ENCODE measurements at places on chromosomes 1 and 21. TPM values are rescaled to one million over a fixed set of nuclear protein-coding genes. Genes with fewer than 3 reads are reported as not detected.

UBXN10 gene
- total RNA-seq: 0.39 TPM

DNA sequence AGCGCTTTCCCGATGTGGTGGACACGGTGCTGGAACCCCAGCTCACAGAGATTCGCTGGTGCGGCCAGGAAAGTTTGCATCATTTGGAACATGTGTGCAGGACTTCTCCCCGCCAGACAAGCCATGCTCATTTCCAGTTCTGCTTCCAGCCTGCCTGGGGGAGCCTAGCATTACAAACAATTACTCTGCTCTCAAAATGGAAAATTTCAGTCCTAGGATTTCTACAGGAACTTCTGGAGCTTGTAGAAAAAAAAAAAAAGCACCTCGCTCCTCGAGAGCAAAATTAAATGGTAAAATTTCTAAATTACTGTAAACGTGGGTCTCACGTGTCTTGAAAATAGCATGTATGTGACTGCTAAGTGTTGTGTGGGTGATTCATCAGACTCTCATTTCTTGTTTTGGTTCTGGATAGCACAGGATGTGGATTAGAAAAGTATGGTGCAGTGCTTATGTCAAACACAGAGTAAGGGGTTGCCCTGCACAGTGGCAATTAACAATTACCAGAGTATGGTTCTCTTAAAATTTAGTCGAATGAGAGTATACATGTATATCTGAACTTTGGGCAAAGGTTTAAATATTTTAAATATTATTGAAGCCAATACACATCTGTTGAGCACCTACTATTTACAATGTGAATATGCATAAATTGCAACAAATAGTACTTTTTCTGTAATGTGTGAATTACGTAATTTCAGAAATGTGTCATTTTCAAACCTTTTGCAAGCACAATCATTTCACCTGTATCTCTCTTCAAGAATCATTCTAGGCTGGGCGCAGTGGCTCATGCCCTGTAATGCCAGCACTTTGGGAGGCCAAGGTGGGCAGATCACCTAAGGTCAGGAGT is 61.8 kb upstream of the PTGFRN start:
- no peak for DNase-seq

DNA sequence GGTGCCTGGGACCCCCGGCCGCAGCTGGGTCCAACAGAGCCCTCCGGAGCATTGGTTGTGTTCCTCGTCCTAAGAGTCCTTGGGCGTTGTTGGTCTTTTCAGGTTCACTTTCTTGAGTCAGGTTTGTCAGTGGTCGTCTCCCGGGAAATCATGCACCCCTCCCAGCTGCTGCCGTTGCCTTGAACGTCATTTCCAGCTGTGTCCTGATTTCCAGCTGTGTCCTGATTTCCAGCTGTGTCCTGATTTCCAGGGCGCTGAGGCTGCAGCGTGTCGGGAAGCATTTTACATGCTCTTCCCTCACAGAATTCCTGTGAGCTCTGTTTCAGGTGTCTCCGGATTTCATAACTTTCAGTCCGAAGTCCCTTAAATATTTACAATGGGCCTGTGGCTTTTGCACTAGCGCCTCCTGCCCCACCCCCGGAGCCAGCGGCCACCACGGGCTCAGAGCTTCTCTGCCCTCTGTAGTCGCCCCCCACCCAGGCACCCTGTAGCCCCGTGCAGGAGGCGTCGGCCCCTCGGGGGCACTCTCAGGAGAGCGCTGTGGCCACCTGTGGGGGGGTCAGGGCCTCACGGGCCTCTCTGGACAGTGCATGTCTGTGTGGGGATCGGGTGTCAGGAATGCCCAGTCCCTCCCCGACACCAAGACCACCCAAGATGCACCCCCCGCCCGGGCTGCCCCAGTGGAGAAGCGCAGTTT is 66.7 kb downstream of the COL18A1 start:
- no peak for DNase-seq

C4BPB gene
- total RNA-seq: 0.23 TPM

ANGPTL3 gene
- total RNA-seq: not detected

GRCh38 chr21:32257962-32258785 is 20.7 kb downstream of the MIS18A start:
- DNase-seq: no peak

DNA sequence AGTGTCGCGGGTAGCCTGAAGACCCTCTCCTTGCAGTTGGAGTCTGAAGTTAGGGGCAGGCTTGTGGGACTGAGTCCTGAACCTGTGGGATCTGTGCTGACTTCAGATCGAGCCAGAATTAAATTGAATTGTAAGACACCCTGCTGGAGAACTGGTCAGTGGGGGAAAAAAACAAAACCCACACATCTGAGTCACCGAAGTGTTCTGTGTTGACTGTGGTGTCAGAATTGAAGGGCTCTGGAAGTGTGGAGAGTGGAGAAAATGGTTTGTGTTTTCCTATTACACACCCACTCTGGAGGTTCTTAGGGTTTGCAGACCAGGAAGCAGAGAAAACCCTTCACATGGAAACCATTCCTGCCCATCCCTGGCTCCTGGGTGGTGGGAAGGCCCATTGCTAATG is 209.5 kb upstream of the GALNT2 start:
- no peak for DNase-seq

RAVER2 gene
- total RNA-seq: 0.55 TPM

AKNAD1 gene
- total RNA-seq: not detected

OR2L3 gene
- not detected for total RNA-seq

GRCh38 chr1:178189814-178190213 is 95.9 kb downstream of the RASAL2 start:
- no peak for DNase-seq

DNA sequence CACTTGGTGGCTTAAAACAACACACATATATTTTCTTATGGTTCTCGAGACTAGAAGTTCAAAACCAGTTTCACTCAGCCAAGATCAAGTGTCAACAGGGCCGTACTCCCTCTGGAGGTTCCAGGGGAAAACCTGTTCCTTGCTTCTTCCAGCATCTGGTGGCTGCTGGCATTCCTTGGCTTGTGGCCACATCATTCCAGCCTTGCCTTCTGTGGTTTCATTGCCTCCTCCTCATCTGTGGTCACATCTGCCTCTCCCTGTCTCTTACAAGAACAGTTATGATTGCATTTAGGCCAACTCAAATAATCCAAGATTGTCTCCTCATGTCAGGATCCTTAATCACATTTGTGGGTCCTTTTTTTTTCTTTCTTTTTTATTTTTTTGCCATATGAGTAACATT is 240.7 kb upstream of the HOOK1 start:
- no peak for DNase-seq

NEGR1 gene
- not detected for total RNA-seq

GRCh38 chr1:184791550-184791900 is 36.9 kb upstream of the EDEM3 start:
- no peak for DNase-seq

- DNase-seq: no peak
Measured at GRCh38 chr1:76035053-76035452, 39.5 kb upstream of the ST6GALNAC3 start.

DNA sequence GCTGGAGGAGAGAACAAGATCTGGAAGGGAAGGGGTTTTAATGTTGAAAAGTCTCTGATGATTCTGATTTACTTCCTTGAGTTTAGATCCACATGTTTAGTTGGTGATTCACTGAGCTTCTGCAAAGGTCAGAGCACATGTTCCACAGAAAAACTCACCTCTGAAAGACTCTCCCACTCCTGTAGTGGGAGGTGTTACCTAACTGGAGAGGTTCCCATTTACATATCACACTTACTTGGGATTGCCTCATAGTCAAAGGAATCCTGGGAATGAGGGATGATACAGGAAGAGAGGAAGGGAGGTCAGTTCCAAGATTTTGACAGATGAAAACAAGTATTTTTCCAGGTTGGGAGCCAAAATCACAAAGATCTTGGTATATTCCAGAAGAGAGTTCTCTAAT is 2.7 kb upstream of the NTNG1 start:
- no peak for DNase-seq

GRCh38 chr1:228271701-228272251 is 63.9 kb downstream of the OBSCN start:
- no peak for DNase-seq

KCNQ4 gene
- 0.57 TPM for total RNA-seq

- DNase-seq: no peak
Measured at GRCh38 chr1:161805399-161806197, 39.5 kb downstream of the ATF6 start.
